Hematopoietic multipotent progenitor cell treated with erythropoietin and hydrocortisone succinate and interleukin-3 and kit ligand, for 15 days (in vitro differentiated cells): ENCODE measurements at places on chromosomes 12 and 14.

GRCh38 chr12:62640910-62641448 is 174.4 kb downstream of the MON2 start:
- DNase-seq, result no peak

GRCh38 chr12:47221256-47222023 is 141.7 kb upstream of the AMIGO2 start:
- DNase-seq, result no peak

DNA sequence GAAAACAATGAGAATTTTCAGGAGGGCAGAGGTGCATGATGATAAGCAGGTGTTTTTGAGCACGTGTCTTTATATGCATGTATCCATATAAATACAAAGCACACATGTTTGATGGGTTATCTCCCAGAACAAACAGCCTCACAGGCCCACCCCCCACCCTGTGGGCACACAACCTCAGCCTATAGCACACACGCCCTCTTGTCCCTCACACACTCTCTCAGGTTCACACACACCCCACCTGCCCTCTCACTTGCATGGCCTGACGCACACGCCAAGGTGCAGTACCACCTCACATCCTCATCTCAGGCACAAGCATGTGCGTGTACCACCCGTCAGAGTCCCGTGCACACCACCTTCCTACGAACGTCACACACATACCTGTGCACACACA is 8.6 kb upstream of the KRT8 start:
- DNase-seq, result no peak

DNA sequence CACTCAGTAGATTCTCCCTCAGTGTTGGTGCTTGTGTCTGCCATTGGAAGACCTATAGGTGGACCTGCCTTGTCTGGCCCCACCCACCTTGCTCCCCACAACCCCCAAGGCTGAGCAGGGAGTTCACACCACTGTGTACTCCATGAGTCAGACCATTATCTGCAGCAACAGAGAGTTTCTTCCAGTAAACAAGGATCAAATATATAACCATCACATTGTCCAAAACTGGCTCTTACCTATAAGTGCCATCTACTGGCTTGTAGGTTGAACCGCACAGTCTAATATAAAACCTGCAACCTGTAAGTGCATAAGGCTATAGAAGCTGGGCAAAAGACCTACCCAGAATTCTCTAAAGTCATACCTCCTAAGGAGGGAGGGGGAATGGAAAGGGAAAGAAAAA is 7.9 kb downstream of the TAS2R13 start:
- no peak for DNase-seq

DNA sequence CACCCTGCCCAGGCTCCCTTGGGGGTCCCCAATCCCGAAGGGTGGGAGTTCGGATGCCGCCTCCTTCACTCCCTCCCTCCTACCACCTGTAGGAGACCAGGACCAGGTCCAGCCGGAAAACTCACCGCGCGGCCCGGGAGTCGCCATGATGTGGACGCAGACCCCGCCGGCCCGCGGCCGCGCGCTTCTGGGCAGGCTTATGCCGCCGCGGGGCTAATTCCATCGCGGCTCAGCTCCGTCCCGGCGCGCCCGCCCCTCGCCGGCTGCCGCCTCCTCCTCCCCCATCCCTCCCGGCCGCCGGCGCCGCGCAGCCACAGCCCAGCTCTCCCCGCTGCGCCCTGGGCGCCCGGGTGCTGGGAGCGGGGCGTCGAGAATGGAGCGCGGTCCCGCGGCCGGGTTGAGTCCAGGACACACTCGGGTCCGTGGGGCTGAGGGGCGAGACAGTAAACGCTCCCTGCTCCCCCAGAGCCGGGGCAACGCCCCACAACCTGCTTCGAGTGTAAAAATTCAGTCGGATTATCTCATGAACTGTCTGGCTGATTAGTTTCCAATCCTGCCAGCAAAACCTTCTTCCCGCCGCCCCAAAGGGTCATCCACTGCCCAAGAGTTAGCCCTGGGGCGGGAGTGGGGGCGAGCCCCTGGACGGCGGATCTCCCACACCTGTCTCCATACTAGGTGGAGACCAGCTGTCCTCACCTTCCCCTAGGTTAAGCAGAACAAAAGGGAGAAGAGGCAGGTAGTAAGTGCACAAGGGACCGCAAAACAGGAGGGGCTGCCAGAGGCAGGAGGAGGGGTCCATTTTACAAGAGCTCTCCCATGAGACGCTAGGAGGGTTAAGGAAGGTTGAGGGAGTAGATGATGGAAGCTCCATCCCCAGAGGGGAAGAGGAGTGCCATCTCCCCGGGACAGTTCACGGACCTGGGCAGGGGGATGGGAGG is at the start of gene ANO2:
Gene ANO2, minus strand, starts transcription at position 189 of the 938 bp plus-strand sequence. Its CDS starts 42 bp downstream, at position 147.
- DNase-seq, result no peak

DNA sequence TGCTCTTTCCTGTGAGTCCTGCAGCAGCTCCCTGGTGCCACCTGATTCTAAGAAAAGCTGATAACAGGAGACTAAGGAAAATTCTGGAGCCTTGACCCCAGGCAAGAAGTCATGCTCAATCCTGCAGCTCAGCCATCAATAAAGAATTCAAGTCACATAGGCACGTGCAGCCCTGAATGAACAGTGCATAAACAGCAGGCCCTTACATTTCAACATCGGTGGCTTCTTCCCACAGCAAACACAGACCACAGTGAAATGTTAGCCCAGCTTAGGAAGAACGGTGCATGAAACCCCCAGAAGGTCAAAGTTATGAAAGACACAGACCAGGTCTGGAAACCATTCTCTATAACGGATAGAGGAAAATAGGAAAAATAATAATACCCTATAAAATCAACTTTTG is 10.5 kb downstream of the CINP start:
- DNase-seq, result no peak

GRCh38 chr12:103833095-103833775 is 7.8 kb downstream of the NT5DC3 start:
- DNase-seq, result no peak

GRCh38 chr14:100076606-100077005 is 11.4 kb downstream of the EVL start:
- no peak for DNase-seq

DNA sequence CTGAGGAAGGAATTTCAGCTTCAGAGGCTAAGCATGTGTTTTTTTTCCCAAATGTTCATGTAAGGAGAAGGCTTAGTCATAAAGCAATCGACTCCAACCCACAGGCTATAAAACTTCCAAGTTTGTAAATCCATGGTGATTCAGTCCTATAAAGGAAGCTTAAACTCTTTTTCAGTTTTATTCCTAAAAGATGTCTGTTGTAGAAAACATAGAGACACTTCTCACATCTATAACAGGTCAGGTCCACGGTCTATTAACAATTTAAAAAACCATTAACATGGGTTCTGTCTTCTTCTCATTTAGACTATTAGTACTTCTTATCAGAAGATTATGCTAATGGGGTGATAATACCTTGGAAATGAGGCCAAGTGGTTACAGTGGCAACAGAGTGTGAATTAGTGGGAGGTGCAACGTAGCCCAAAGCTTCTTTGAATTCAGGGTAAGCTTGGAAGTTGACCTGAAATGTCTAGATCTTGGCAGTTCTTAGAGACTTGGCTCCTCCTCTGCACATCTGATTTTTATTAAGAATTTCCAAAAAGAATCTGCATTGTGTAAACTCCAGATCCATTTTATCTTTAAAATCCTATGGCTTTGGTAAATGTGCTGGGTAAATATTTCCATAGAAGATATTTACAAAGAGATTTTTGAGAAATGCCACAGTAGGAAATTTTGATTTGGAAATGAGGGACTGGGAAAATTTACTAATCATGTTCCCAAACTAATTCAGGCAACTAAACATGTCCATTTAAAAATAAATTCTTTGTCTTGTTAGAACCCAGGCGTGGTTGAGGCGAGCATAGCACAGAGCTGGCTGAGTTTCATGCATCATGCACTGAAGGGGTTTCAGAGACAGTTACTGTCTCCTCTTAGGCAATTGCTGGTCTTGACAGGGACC is 86.4 kb downstream of the EML1 start:
- no peak for DNase-seq

GRCh38 chr12:59453475-59453874 is 142.4 kb upstream of the SLC16A7 start:
- no peak for DNase-seq

GRCh38 chr12:87365423-87365822 is 663.8 kb downstream of the C12orf50 start:
- DNase-seq, result no peak

GRCh38 chr14:96482986-96483385 is 19.2 kb upstream of the PAPOLA start:
- no peak for DNase-seq

- no peak for DNase-seq
Observed at GRCh38 chr14:97866664-97867063, 1069.5 kb downstream of the VRK1 start.

- DNase-seq, result peak; percentile 54
Observed at GRCh38 chr14:55388160-55388559, 23.5 kb downstream of the ATG14 start.

- DNase-seq, result no peak
Observed at GRCh38 chr14:94598816-94599655, 13.2 kb upstream of the SERPINA3 start.

- no peak for DNase-seq
Observed at GRCh38 chr14:86331341-86331740, 801.4 kb downstream of the FLRT2 start.

GRCh38 chr12:4742416-4742970 is 22.3 kb downstream of the GALNT8 start:
- DNase-seq, result no peak
